DMS79 treated with DMSO at 0.1 percent for 48 hours (cell line): ENCODE measurements at places on chromosomes 12 and 14.

- no peak for DNase-seq
Measured at GRCh38 chr14:30757082-30757481, 117.3 kb upstream of the COCH start.

DNA sequence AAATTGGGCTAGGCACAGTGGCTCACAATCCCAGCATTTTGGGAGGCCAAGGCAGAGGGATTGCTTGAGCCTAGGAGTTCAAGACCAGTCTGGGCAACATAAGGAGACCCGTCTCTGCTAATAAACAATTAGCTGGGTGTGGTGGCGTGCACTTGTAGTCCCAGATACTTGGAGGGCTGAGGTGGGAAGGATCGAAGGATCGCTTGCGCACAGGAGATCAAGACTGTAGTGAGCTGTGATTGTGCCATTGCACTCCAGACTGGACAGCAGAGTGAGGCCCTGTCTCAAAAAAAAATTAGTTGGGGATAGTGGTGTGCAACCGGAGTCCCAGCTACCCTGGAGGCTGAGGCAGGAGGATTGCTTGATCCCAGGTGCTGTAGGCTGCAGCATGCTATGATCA lies 38.7 kb upstream of the BCL7A start:
- no peak for DNase-seq

GRCh38 chr12:106248312-106248845 lies 559 bp upstream of the CKAP4 start:
- peak; percentile 18 for DNase-seq

GRCh38 chr12:96136725-96137378 lies 57.3 kb upstream of the ELK3 start:
- no peak for DNase-seq

GRCh38 chr14:21852061-21852664 lies 178.5 kb upstream of the OR4E1 start:
- no peak for DNase-seq
